AG04449 (cell line): ENCODE measurements at places on chromosomes 2 and 18.

DNA sequence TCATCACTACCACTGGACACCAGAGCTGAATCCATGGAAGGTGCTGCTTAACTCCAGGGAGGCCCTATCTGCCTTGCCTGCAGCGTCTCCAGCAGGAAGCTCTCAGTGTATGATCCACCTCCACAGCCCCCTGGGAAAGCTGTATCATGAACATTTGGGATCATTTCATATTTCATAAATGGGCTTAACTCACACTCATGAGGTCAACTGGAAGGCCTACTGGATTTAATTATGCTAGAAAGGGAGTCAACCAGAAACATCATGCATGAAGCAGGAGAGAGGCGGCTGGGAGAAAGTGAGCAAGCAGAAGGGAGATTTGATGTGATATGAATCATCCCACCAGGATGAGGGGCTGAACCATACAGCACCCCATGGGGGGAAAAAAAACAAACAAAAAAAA lies 537.7 kb downstream of the TNS1 start:
- DNase-seq: no peak

GRCh38 chr2:143015656-143016055 lies 113.6 kb upstream of the ARHGAP15 start:
- no peak for DNase-seq

- DNase-seq: no peak
These were observed 146.9 kb downstream of the METTL4 start for GRCh38 chr18:2424420-2424819.

GRCh38 chr2:38237311-38237710 lies 139.8 kb downstream of the ATL2 start:
- no peak for DNase-seq

DNA sequence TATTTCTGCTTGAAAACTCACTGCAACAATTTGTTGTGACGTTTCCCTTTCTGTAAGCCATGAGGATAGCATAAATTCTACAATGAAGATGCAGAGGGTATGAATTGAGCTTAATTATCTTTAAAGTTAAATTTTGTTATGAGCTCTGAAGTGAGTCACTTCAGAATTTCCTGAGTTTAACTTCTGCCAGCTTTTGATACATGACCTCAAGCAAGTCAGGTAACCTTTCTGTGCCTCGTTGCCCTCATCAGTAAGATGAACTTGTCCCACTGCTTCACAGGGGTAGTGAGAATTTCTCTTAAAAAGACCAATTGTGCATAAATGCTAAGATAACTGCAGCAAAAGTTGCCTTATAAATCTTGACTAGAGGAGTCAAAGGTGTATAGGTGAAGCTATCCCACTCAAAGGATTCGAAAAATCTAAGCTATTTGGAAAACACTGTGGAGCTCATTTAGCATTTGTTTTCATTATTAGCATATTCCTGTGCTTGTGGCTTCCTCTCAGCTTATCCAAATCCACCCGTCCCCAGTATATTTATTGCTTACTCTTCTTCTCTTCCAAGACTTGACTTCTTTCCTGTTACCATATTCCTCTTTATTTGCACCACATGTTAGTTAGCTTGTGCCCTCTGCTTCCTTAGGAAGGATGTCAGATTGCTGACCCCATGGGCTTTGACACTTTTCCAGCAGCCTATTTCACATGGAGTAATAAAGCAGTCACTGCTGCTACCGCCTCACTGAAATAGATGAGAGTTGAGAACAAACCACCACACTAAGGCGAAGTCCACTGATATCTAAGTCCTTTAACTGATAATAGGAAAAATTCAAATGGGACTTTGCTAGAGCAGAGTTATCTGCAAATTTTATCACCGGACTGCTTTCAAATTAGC lies 428.6 kb downstream of the ERBB4 start:
- no peak for DNase-seq
